Tongue (tissue), 3 donors: ENCODE measurements at places on chromosomes 3 and 15.

DNA sequence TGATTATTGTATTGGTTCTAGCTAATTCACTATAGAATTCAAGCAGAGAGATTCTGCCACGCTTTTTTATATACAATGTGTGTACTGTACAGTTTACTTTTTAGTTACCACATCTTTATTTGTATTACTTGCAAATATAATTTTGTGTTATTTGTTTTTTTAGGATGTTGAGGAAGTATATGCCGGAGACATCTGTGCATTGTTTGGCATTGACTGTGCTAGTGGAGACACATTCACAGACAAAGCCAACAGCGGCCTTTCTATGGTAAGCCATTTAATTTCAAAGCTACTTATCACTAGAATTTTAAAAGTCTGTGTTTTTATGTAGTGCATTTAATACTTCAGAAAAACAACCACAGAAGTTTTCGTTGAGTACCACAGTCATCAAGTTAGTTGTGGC is 11.7 kb downstream of the LXN start:
- no peak for DNase-seq

GRCh38 chr15:49309889-49310288 is 113.2 kb upstream of the FGF7 start:
- DNase-seq, result no peak

- no peak for DNase-seq
Measured at GRCh38 chr3:135766115-135766514, 199.4 kb upstream of the PPP2R3A start.

GRCh38 chr3:46667657-46668056 is 25.8 kb downstream of the ALS2CL start:
- DNase-seq, result no peak

DNA sequence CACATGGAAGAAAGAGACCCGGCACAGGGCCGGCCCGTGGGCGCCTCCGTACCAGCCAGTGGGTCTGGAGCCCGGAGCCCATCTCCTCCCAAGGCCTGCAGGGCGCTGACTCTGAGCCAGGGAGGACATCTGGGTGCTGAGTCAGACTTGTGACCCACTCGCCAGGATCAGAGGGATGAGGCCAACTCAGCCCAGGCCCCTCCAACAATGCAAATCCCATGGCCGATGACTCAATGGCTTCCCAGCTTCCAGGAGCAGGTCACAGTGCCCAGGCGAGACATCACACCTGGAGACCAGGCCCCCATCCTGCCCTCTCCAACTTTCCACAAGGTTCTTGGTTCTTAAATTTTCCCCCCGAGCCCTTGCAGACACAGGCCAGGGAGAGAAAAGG is 95.1 kb downstream of the LRIG1 start:
- no peak for DNase-seq

GRCh38 chr3:37117548-37117947 is 56.8 kb downstream of the LRRFIP2 start:
- no peak for DNase-seq

GRCh38 chr3:38224357-38224756 is 41.3 kb upstream of the SLC22A13 start:
- DNase-seq, result no peak

DNA sequence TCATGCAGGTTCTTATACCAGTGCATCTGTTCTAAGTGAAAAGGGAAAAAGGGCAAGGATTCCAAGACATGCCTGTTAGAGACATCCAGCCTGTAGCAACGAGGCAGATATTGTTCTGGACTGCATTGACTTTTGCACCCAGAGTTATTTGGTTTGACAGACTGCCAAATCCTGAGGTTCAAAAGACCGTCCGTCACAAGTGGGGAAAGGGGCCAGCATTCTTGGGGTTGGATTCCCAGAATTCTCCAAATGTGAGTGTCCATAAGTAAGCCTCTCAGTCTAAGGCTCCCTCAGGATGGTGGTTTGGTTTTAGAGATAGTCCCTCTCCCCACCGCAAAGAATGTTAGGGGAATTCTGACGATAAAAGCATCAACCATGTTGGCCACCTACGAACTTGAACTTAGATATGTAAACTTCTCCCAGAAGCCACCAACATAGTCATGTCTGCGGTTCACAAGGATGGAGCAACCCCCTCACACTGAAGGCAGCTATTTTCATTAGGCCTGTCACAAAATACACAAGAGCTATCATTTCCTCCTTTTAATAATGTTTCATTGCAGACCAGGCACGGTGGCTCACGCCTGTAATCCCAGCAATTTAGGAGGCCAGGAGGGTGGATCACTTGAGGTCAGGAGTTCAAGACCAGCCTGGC is 13.6 kb upstream of the LACTB start:
- DNase-seq, result peak; percentile 57

GRCh38 chr3:158097593-158098308 is 8.5 kb downstream of the SHOX2 start:
- DNase-seq, result peak; percentile 79

DNA sequence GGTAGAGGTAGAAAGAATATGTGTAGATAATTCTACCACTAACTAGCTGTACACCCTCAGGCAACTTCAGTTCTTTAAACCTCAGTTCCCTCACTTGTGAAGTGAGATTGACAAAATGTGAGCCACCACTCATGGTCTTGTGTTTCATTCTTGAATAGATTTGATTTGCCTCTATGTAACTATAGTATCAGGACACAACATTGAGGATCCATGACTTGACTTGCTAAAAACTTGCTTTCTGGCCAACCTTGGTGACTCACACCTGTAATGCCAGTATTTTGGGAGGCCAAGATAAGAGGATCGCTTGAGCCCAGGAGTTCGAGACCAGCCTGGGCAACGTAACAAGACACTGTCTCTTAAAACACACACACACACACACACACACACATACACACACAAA is 115.8 kb upstream of the FLNB start:
- no peak for DNase-seq

DNA sequence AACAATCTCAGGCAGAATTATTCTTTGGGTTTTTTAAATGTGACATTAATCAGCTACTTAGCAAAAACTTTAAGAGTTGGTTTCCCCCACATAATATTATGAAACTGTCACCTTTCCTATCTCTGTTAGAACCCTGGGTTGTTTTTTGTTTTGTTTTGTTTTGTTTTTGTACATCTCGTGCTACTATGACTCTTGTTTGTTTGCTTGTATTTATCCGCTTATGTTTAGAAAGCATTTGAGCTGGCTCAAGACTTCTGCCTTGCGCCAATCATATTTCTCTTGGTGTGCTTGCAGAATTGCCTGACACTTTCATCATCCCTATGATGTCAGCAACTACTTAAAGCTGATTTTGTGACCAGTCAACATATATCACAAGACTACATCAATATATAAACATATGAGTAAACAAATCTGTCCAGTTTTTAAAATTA is 116.9 kb downstream of the DCLK3 start:
- no peak for DNase-seq

- no peak for DNase-seq
Measured at GRCh38 chr3:185887066-185887465, 50.7 kb downstream of the TRA2B start.
